Thoracic aorta (tissue), 2 donors: ENCODE measurements at places on chromosomes 12 and 14.

- H3K36me3 ChIP-seq: no peaks in the 10 kb centered on the region
- H3K27ac ChIP-seq: no peak overlapping the region
- no peak overlapping the region for H3K4me3 ChIP-seq
- DNase-seq: no peak
- H3K4me1 ChIP-seq: no peaks in the 10 kb centered on the region
Measured at GRCh38 chr14:47226877-47227520, 448.4 kb downstream of the MDGA2 start.

- no peaks in the 10 kb centered on the region for H3K27me3 ChIP-seq
- H3K36me3 ChIP-seq: no peaks in the 10 kb centered on the region
- H3K27ac ChIP-seq: peak overlapping the region; percentile 85
- peaks cover 21% of the 10 kb centered on the region for H3K4me1 ChIP-seq
Measured at GRCh38 chr14:66508846-66509621, 1.1 kb downstream of the GPHN start.

GRCh38 chr14:92846162-92846897 is 52.2 kb downstream of the GOLGA5 start:
- DNase-seq: no peak
- H3K27me3 ChIP-seq: no peaks in the 10 kb centered on the region

GRCh38 chr12:26608273-26608672 is 224.7 kb downstream of the ITPR2 start:
- H3K36me3 ChIP-seq: no peaks in the 10 kb centered on the region
- no peak overlapping the region for H3K4me3 ChIP-seq
- no peaks in the 10 kb centered on the region for H3K4me1 ChIP-seq

- DNase-seq: no peak
- no peak overlapping the region for H3K27ac ChIP-seq
- H3K36me3 ChIP-seq: no peaks in the 10 kb centered on the region
- no peaks in the 10 kb centered on the region for H3K4me1 ChIP-seq
Measured at GRCh38 chr12:9925705-9926393, 6.3 kb downstream of the CLEC2A start.

- H3K36me3 ChIP-seq: no peaks in the 10 kb centered on the region
- peaks cover 10% of the 10 kb centered on the region for H3K4me1 ChIP-seq
- no peaks in the 10 kb centered on the region for H3K27me3 ChIP-seq
- H3K27ac ChIP-seq: no peak overlapping the region
- peak overlapping the region; percentile 69 for H3K4me3 ChIP-seq
Measured at GRCh38 chr12:51846911-51847642, 1.4 kb downstream of the FIGNL2 start.

GRCh38 chr12:109731231-109731731 is 17.7 kb downstream of the FAM222A start:
- no peak overlapping the region for H3K27ac ChIP-seq
- H3K4me3 ChIP-seq: no peak overlapping the region
- H3K27me3 ChIP-seq: no peaks in the 10 kb centered on the region
- H3K4me1 ChIP-seq: no peaks in the 10 kb centered on the region

DNA sequence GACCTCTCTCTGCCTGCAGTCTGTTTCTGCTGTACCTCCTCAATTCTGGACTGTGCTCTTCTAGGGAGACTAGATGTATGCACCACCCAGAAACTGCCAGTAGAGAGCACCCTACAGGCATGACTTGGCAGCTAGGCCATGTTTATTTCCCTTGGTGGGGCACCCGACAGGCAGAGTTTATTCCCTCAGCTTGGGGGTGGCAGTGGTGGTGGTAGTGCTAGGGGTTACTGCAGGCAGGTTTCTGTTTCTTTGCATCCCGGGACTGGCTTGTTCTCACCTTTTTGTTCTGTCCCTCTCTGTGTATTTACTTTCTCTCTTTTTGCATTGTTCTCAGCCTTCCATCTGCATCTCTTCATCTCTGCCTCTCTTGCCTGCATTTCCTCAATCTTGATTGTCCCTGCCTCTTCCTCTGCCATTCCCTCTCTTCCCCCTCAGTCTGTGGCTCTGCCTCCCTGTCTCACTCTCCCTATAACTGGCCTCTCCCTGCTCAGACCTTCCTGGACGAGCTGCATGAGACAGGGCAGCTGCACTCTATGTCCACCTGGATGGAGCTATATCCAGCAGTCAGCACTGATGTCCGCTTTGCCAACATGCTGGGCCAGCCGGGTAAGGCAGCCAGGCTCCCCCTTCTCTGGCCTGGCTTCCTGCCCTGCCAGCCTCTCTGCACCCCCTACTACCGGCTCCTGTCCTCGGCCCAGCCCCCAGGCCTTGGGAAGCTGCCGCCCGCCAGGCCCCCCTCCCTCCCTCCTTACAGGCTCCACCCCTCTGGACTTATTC is 13.8 kb downstream of the PRPF40B start:
- H3K36me3 ChIP-seq: peaks cover 55% of the 10 kb centered on the region
- H3K4me1 ChIP-seq: no peaks in the 10 kb centered on the region
- no peak for DNase-seq
- H3K27me3 ChIP-seq: no peaks in the 10 kb centered on the region
- no peak overlapping the region for H3K27ac ChIP-seq
- H3K4me3 ChIP-seq: no peak overlapping the region

DNA sequence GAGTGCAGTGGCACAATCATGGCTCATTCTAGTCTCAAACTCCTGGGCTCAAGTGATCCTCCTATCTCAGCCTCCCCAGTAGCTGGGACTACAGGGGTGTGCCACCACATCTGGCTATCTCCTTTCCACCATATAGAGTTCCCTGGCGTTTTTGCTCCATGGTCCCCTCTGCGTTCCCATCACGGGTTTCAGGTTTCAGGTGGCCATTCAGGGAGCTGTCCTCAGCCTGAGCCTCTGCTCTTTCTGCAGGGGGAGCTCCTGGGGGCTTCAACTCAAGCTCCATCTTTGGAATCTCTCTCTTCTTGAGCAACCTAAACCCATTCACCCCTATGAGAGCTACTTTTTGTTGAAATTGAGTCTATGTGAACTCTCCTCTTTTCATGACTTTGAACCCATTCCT is 11.6 kb downstream of the SMIM41 start:
- no peak for DNase-seq
- no peaks in the 10 kb centered on the region for H3K4me1 ChIP-seq
- no peaks in the 10 kb centered on the region for H3K36me3 ChIP-seq
- no peak overlapping the region for H3K4me3 ChIP-seq
- no peak overlapping the region for H3K27ac ChIP-seq
- H3K27me3 ChIP-seq: no peaks in the 10 kb centered on the region

DNA sequence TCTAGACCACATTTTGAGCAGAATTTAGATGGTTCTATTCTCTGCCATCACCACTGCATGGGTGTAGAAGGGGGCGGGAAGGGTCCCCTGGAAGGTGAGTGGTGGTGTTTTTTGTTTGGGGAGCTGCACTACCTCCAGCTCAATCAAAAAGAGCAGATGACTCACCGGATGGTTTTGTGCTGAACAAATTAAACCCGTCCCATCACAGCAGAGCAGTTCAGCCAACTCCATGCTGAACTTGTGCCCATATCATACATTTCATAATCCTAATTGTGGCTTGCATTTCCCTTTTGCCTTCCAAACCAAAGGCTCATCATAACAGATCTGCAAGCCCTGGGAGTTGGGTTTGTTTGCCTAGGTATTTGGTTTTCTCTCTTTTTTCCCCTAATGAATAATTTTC is 53.0 kb upstream of the RPH3A start:
- H3K27ac ChIP-seq: no peak overlapping the region
- H3K36me3 ChIP-seq: no peaks in the 10 kb centered on the region
- DNase-seq: no peak
- H3K27me3 ChIP-seq: no peaks in the 10 kb centered on the region
- H3K4me1 ChIP-seq: no peaks in the 10 kb centered on the region

- no peaks in the 10 kb centered on the region for H3K4me1 ChIP-seq
- H3K27me3 ChIP-seq: no peaks in the 10 kb centered on the region
- no peak for DNase-seq
- no peak overlapping the region for H3K4me3 ChIP-seq
- no peak overlapping the region for H3K27ac ChIP-seq
Measured at GRCh38 chr14:103290056-103290455, 44.0 kb upstream of the EIF5 start.

GRCh38 chr14:22084393-22085281 is 411.0 kb upstream of the OR4E1 start:
- H3K27ac ChIP-seq: no peak overlapping the region
- H3K27me3 ChIP-seq: no peaks in the 10 kb centered on the region
- no peak overlapping the region for H3K4me3 ChIP-seq
- no peaks in the 10 kb centered on the region for H3K4me1 ChIP-seq
- no peaks in the 10 kb centered on the region for H3K36me3 ChIP-seq
- no peak for DNase-seq

GRCh38 chr12:103504606-103505005 is 8.8 kb upstream of the C12orf42 start:
- H3K36me3 ChIP-seq: no peaks in the 10 kb centered on the region
- DNase-seq: no peak
- no peak overlapping the region for H3K4me3 ChIP-seq
- H3K27ac ChIP-seq: no peak overlapping the region
- H3K27me3 ChIP-seq: no peaks in the 10 kb centered on the region

- DNase-seq: no peak
- peaks cover 33% of the 10 kb centered on the region for H3K36me3 ChIP-seq
- no peak overlapping the region for H3K4me3 ChIP-seq
- peaks cover 72% of the 10 kb centered on the region for H3K4me1 ChIP-seq
Measured at GRCh38 chr14:90405755-90406154, 8.9 kb downstream of the CALM1 start.

- H3K27me3 ChIP-seq: no peaks in the 10 kb centered on the region
- DNase-seq: no peak
- no peaks in the 10 kb centered on the region for H3K36me3 ChIP-seq
Measured at GRCh38 chr14:19828314-19828713, 24.7 kb downstream of the OR4N2 start.

DNA sequence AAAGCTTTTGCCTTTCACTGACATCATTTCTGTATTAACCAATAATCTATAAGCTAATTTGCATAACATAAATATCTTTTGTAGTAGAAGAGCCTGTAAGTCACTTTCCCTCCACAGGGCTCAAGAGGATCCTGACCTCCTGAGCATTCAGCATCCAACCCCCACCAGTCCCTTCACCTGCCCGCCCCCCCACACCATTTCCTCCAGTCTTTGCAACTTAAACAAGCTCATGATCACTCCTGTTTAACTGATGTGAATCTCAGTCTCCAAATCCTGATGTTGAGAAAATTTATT is 12.0 kb upstream of the CRY1 start:
- peaks cover 3% of the 10 kb centered on the region for H3K4me1 ChIP-seq
- H3K27me3 ChIP-seq: no peaks in the 10 kb centered on the region
- no peak overlapping the region for H3K27ac ChIP-seq
- no peak overlapping the region for H3K4me3 ChIP-seq
- no peak for DNase-seq

GRCh38 chr12:20494851-20495250 is 126.5 kb downstream of the PDE3A start:
- no peak overlapping the region for H3K4me3 ChIP-seq
- no peak for DNase-seq
- peak overlapping the region; percentile 53 for H3K27ac ChIP-seq
- no peaks in the 10 kb centered on the region for H3K36me3 ChIP-seq
- peaks cover 43% of the 10 kb centered on the region for H3K4me1 ChIP-seq

DNA sequence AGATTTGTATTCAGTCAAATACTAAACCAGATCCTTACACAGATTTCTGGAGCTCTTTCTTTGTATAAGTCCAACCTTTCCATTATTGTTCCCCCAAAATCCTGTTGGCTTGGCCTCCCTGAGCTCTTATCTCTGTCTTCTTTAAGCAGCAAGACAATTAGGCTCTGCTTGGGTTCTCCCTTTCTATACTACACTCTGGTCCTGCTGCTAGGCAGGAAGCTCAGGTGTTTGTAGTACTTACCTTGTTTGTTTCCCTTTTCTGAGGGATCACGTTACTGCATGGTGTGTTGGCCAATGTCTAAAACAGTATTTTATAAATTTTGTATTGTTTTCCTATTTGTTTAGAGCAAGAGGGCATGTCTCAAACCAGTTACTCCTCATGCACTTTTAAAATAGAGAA is 192.9 kb downstream of the PRKD1 start:
- H3K36me3 ChIP-seq: no peaks in the 10 kb centered on the region
- no peak overlapping the region for H3K27ac ChIP-seq
- no peaks in the 10 kb centered on the region for H3K27me3 ChIP-seq
- H3K4me3 ChIP-seq: no peak overlapping the region

GRCh38 chr12:51593539-51593938 is 2.5 kb downstream of the SCN8A start:
- no peaks in the 10 kb centered on the region for H3K36me3 ChIP-seq
- DNase-seq: no peak
- no peaks in the 10 kb centered on the region for H3K27me3 ChIP-seq
- H3K4me3 ChIP-seq: no peak overlapping the region
- no peaks in the 10 kb centered on the region for H3K4me1 ChIP-seq

GRCh38 chr14:73787486-73788316 is 63.9 kb upstream of the PTGR2 start:
- peak overlapping the region; percentile 98 for H3K27ac ChIP-seq
- peak overlapping the region; percentile 89 for H3K4me3 ChIP-seq
- no peaks in the 10 kb centered on the region for H3K27me3 ChIP-seq
- peaks cover 55% of the 10 kb centered on the region for H3K4me1 ChIP-seq

DNA sequence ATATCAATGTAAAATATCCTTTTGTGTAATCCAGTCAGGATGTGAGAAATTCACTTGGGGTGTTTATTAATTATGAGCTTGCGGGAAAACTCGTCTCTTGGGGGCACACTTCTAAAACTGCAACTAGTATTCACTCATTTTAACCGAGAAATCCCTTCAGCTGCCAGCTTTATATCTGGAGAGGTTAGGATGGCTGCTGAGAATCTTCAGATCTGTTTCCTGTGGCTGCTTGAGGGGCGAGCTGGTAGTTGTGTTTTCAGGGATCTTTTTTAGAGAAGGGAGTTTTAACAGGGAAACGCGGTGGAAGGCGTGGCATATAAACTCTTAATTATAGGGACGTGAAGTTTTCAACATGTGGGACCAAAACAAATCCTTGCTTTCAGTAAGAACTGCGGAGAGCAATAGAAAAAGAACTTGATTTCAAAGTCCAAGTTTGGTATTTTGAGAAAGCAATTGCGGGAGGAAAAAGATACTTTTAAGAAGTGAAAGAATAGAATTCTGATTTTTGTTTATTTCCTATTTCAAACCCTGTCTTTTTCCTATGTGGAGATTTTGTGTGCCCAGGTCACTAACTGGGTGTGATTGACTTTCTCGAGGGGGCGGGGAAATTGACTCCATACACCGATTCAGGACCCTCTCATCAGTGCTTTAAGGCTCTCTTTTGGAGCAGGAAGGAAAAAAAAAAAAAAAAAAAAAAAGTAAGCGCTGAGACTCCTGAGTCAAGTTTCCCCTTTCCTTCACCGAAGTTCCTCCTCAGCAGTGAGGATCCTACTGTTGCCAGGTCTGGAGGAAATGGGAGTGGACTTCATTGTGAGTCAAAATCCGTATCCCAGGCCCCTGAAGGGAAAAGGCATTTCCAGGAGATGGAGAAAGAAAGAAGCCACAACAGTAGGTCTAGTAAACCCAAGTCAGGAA is 1.1 kb downstream of the PPFIBP1 start:
- peak overlapping the region; percentile 79 for H3K4me3 ChIP-seq
- H3K36me3 ChIP-seq: no peaks in the 10 kb centered on the region
- no peaks in the 10 kb centered on the region for H3K27me3 ChIP-seq
- peak overlapping the region; percentile 88 for H3K27ac ChIP-seq
